ENCODE measurements at places on chromosomes 11 and 22.
A peak's percentile ranks its signal among the peaks of the same experiment; 100 is the strongest.

DNA sequence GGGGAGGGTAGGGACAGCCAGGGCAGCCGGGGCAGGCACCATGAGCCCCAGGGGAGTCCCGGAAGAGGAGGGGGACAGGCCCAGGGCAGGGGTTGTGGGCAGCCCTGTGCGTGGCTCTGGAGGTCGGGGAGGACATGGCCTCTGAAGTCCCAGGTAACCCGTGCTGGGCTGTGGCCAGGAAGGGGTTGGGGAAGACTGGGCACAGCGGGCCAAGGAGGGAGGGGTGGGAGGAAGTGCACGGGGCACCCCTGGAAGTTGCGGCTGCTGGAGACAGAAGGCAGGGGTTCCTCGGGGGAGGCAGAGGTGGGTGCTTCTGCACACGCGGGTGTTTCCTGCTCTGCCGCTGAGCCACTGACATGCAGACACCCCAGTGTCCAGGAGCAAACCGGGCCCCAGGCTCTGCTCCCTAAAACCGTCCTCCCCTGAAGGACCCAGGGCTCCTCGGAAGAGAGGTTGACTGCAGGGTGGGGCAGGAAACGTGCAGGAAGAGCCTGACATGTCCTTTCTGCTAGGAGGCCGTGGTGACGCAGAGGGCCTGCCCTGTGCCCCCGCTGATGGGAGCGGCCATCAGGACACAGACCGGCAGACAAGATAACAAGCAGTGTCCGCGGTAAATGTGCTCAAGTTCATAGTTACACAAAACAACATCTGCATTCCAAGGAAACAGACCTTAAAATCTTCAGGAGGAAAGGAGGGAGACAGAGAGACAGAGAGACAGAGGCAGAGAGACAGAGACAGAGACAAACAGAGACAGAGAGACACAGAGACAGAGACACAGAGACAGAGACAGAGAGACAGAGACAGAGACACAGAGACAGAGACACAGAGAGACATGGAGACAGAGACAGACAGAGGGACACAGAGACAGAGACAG lies 5.7 kb downstream of the TNNI2 start:
- DNase-seq: no peak

DNA sequence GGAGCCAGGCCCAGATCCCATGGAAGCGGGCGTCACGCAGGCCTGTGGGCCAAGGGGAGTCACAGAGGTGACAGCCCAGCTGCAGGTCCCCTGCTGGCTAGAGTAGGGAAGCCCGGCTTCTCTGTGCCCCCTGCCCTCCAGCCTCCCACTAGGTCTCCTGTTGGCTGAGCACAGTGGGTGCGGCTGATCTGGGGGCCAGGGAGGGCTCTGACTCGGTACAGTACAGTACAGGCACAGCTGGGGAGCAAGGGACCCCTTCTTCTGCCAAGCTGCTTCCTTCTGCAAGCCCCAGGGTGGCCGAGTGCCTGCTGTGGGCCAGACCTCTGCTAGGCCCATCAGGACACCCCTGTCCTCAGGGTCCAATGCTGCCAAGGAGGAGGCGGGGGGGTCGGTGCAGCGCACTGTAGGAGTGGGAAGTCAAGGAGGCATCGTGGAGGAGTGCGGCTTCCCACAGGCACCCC lies 10.1 kb downstream of the SUSD2 start:
- DNase-seq: no peak

- no peak for DNase-seq
Observed at GRCh38 chr11:58394195-58394594, 12.5 kb downstream of the OR5B3 start.

DNA sequence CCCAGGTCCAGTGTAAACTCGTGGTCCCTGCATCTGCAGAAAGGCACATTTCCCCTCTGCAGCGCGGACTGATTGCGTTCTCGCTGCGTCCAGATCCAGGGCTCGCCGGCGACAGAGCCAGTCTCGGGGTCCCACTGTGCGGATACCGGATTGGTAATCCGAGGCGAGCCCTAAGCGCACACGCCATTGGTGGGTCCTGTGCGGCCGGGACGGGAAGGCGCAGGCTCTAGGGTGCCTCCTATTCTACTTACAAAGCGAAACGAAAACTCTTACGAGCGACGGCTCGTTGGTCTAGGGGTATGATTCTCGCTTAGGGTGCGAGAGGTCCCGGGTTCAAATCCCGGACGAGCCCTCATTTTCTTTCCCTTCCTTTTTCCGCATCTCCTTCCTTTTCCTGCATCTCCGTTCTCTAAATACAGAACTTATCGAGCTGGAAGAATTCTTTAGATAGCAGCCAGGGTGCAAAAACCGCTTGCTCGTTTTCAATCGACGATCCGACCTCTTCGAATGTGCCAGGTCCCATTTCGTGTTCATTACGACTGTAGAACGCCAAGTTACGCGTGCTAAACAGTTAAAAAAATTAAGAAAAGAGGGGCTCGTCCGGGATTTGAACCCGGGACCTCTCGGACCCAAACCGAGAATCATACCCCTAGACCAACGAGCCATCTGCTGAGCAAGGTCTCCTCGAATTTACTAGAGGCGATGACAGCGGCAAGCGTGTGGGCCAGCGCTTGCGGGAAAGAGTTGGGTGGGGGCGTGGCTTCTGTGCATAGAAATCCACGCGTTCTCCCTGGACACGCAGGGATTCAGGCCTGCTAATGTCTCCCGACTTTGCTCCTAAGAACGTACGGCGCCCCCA lies 29.2 kb upstream of the WNT11 start:
- DNase-seq: peak; percentile 92

GRCh38 chr11:11117730-11118129 lies 235.3 kb downstream of the CSNK2A3 start:
- no peak for DNase-seq

DNA sequence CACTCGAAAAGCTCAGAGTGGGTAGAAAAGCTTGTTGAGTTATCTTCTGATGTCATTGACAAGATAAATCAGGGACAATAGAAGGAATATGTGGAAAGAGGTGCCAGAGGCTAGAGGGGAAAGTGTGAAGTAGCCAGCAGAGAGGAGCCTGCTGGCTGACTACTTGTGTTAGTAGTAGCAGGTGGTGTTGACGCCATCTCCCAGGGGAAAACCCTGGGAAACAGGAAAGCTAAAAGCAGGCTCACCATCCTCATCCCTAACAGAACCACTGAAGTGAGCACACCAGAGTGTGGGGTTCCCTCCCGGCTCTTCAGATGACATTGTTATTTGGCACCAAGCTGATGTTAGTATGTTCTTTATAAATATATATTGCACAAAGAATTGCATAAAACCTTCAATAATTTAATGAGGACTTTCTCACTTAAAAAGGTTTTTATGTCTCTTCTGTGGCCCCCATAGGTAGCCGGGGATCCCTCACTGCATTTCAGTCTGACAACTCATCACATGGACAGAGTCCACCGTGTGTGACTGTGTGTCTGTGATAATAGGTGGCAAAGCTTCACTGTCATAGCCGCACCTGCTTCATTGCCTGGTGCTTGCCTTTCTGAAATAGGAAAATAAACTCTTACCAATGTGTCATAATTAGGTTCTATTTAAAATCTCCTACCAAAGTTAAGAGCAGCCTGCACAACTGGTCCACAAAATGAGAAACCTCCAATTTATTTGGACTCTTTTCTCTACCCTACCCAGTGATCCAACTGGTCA lies 63.2 kb upstream of the TOP3B start:
- no peak for DNase-seq

- no peak for DNase-seq
Observed at GRCh38 chr22:45925811-45926351, 51.1 kb downstream of the WNT7B start.

- DNase-seq: no peak
Observed at GRCh38 chr11:12116425-12117032, 6.1 kb downstream of the MICAL2 start.

DNA sequence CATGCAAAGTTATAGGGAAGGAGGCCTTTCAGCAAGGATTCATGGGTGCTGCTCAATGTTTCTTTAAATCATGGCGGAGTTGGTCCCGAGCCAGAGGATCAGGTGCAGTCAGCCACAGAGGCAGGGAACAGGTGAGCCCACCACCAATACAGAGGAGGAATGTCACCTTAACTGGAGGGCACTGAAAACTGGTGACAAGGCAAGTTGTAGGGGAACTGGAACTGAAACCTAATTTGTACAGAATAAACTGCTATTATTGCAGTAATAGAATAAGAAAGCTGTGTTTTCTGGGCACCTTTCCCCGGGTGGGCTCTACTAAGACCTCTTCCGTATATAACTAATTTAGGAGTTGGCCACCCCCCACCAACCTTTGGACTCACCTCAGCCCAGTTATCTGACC lies 296.0 kb upstream of the NARS2 start:
- DNase-seq: no peak

DNA sequence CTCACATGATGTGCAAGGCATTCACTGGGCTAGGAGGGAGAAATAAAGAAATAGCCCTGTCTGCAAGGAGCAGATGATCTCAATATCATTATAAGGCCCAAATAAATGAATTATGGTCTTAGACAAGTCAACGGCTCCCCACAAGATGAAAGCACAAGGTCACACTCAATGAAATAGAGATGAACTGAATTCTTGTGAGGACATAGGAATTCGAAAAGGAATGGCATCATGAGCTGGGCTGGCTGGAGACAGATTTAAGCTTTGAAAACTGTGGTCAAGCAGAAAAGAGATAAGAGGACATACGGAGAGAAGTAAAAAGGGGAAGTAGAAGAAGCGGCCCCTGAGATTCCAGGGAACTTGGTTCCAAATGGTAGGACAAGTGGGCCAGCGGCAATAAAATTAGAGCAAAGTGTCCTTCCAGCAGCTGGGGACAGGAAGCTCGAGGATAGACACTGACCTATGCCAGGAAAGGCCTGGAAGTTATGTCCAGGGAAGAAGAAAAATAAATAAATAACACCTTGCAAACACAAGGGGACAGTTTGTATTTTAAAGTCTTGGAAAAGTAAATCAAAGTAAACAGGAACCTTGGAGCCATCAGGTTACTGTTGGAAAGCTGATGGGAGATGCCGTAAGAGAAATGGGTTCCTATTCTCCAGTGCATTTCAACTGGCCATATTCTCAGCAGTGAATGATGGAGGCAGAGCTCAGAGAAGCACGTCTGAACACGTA lies 37.8 kb downstream of the GALNT18 start:
- no peak for DNase-seq

- DNase-seq: no peak
Observed at GRCh38 chr11:7570938-7571521, 57.2 kb downstream of the PPFIBP2 start.

DNA sequence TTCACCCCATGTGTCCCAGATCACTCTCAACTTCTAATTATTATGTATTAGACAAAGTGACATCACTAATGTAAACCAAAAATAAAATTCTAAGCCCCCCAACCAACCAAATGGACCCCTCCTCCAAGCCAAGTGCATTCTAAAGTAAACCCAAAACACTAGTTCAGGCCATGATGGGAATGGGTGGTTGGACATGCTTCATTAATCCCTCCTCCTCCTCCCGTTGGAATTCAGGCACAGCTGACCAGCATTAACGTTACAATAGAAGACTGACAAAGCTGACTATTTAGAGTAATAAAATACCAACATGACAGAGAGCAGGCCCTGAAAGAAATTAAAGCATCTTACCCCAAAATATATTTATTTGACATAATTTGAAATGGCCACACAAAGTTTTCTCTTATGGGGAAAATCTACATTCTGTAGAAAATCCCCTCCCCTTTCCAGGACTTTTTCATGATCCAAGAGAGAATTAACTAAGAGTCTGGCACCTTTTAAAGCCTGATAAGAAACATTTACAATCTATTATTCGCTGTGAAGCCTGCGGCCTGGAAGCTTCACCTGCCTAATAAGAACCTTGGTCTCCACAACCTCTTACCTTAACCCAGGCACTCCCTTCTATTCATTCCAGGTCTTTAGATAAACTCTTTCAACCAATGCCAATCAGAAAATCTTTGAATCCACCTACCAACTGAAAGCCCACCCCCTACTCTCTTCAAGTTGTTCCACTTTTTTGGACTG lies 948.5 kb upstream of the CCDC90B start:
- DNase-seq: no peak

DNA sequence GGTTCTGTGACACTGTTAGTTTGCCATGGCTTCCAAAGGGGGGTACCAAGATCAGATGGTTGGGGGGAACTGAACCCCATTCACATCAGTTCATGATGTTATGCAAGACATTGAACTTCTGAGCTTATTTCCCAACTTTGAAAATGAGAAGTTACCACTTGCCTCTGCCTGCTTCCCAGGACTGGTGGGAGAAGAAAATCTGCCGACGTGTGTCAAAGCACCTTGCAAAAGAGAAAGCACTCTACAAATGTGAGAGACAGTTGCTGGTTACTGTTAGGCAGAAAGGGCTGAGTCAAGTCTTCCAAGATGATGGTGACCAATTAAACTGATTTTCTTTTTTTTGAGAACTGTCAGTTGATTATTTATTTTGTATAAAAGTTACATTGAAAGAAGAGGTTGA lies 45.6 kb downstream of the SMCO4 start:
- DNase-seq: no peak

DNA sequence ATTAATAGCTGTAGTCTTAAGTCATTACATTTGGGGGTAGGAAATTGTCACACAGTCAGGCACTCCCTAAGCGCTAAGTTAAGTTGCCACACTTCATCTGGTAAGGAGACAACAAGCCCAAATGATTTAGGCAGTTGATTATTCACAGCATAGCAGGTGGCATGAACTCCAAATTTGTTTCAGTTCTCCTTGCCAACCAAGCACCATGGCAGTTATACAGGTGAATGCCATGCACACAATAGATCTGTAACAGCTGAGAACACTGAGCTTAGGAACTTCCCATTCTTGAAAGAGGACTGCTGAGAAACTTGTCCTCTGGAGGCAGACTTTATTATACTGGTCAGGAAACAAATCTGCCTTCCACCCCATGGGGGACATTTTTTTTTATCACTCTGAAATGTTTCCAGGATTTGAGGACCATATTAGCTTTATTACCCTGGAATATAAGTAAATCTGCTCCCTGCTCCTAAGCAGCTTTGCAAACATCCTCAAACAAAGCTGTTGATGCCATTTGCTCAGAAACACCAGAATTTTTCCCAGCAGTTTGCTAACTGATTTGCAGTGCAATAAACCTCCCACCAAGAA lies 5.1 kb upstream of the INTS4 start:
- no peak for DNase-seq

- no peak for DNase-seq
Observed at GRCh38 chr22:41917375-41917902, 2.6 kb upstream of the SHISA8 start.

- peak; percentile 42 for DNase-seq
Observed at GRCh38 chr22:27801616-27802345, at the start of gene MN1. Gene MN1 (minus strand): TSS chr22:27801756. CDS start chr22:27800543, 1,213 bp downstream.

DNA sequence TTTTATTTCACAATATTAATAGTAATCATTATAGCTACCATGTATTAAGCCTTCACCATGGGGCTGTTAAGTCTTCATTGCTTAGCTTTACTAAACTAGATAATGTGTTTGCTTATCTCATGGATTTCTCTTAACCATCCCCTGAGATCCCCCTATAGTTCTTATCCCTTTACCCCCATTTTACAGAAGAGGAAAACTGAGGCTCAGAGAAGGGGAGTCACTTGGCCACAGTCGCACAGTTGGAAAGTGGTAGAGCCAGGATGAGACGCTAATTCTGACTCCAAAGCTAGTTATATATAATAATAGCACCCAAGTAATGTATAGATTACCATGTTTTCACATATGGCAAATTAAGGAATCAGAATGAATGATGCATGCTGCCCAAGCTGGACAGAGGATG lies 9.7 kb upstream of the TFIP11 start:
- DNase-seq: no peak
